ENCODE measurements at places on chromosomes 7 and 10.

GRCh38 chr10:5361966-5362365 is 2.8 kb upstream of the UCN3 start:
- no peak for DNase-seq

GRCh38 chr10:125134916-125135770 is 25.2 kb downstream of the CTBP2 start:
- DNase-seq, result no peak

GRCh38 chr7:5704534-5704922 is 76.9 kb downstream of the RNF216 start:
- peak; percentile 75 for DNase-seq

DNA sequence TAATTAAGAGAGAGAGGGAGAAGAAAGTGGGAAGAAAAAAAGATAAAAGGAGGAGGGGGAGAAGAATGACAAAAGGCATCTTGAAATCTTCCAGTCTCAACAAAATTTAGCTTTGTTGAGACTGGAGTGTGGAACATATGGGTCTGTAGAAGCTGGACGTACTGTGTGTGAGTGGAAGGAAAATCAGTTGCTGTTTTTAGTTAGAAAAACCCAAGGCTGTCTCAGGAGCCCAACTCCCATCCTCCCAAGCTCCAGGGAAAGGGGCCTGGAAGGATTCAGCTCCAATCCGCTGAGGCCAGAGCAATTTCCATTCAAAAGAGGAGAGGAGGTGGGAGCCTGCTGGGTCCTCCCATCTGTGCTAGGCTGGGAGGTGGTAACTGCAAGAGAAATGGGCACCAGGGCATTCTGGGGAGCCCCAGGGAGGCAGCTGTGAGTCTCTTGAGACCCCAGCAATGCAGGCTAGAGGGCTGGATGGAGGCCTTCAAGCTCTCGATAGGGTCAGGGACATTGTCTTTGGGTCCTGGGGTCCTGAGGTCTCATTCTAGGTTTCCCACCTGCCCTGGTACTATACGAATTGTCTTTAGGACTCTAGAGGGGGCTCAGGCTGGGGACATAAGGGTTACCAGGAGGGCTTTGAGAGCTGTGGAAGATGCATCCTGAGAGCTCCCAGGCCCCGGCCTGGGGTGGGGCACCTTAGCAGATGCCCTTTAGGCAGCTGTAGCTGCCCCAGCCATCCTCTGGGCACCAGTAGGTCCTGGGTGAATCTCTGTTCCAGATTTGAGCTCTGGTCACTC is 21.4 kb downstream of the ADCYAP1R1 start:
- DNase-seq, result no peak

GRCh38 chr10:127189226-127189625 is 7.2 kb downstream of the INSYN2A start:
- no peak for DNase-seq

- DNase-seq, result no peak
These were observed 10.4 kb upstream of the HTR5A start for GRCh38 chr7:155059703-155060102.

GRCh38 chr7:139777948-139778841 is at the start of gene HIPK2:
Gene HIPK2, minus strand, starts transcription at chr7:139777998. Its CDS starts 375 bp downstream, at chr7:139777623.
- peak; percentile 95 for DNase-seq

GRCh38 chr7:139820089-139820488 is 9.0 kb upstream of the TBXAS1 start:
- DNase-seq, result no peak

GRCh38 chr10:133565441-133566294 is at the start of gene SYCE1:
Gene SYCE1, minus strand, starts transcription at chr10:133565583. Its CDS starts 54 bp downstream, at chr10:133565529.
- no peak for DNase-seq

GRCh38 chr10:13414855-13415254 is 66.8 kb upstream of the SEPHS1 start:
- peak; percentile 72 for DNase-seq

DNA sequence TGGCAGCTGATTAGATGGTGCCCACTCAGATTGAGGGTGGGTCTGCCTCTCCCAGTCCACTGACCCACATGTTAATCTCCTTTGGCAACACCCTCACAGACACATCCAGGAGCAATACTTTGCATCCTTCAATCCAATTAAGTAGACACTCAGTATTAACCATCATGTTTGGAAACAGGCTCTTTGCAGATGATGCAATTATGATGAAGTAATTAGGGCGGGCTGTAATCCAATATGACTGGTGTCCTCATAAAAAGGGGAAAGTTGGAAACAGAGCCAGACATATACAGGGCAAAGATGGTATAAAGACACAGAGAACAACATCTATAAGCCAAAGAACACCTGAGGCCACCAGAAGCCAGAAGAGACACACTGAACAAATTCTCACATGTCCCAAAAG is 658.6 kb downstream of the CCSER2 start:
- DNase-seq, result no peak

DNA sequence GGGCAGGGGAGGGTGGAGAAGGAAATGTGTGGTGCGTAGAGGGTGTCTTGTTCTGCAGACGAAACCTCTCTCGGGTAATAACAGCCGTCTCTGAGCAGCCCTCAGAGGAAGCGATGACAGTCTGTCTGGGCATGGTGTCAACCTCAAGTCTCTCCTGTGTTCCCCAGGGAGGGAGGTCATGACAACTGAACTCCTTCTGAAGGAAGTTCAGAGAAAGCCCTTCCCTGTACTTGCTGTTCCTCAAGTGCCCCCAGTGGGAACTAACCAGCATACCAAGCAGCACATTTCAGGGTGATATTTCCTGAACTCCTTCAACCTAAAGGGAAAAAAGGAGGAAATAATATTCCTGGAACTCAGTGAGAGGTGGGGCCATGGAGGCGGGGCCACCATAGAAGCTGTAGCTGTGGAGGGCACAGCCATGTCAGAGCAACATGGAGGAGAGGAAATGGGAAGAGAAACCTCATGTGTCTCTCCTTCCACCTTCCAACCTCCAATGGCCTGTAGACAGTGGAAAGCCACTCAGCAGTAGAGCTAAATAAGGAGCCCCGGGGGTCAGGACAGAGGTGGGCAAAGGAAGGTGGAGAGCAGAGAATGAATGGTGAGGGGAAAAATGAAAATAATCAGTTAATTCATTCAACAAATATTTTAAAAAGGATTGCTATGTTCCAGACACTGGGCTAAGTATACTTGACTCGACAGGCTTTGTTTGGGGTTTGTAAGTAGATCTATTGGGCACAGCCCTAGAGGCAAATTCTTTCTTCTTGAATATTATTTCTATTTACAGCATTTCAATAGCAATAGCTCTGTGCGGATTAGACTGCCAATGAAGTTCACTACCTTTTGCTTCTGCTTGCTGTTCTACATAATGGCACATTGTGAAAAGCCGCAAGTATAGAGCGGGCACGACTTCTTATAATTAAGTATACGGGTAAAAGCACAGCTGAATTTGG is 61.0 kb upstream of the AOAH start:
- no peak for DNase-seq

- DNase-seq, result peak; percentile 63
These were observed 48.1 kb downstream of the PDLIM1 start for GRCh38 chr10:95242581-95243317.
